Naive thymus-derived CD8-positive, alpha-beta T cell (primary cell): ENCODE measurements at places on chromosomes 5 and 9.

DNA sequence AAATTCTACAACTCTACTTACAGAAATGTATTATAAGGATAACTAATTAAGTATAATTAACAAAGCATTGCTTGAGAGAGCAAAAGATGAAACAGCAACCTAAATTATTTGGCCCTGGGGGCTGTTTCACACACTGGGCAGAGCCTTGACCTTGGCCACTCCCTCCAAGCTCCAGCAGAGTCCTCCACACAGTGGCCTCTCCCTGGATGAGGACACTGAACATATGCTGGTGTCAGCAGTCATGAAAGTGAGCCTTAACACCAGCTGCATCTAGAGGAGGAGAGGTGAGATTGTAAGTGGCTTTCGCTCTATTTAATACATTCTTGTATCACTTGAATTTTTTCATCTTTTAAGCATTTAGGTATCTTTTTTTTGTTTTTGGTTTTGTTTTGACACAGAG, 23.3 kb upstream of the ZDHHC12 start:
- DNase-seq = no peak

- no peak for DNase-seq
These were observed 193.6 kb upstream of the VCAN start for GRCh38 chr5:83277953-83278352.

GRCh38 chr5:131378721-131379541, 115.1 kb downstream of the CDC42SE2 start:
- DNase-seq = no peak

DNA sequence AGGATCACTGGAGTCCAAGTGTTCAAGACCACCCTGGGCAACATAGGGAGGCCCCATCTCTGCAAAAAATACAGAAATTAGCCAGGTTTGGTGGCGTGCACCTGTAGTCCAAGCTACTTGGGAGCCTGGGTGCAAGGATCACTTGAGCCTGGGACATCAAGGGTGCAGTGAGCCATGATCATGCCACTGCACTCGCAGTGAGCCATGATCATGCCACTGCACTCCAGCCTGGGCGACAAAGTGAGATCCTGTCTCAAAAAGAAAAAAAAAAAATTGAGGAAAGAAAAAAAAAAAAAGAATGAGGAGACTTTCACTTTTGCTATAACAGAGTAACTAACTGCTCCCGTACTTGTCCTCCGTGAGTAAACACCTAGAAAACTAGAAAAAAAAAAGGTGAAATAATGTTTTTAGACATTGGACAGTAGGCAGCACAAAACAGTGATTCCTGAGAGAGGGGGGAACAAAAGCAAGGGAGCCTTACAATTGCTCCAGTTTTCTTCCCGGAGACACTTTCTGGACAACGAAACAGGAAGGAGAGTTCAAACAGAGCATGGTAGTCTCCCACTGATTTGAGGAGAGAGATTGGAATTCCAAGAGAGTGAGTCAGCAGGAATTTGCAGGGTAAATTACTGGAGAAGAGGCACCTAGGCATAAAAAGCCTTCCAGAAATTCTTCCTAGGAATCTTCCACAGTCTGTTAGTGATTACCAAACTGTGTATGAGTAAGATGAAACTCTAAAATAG, 6.9 kb upstream of the ZBTB5 start:
- DNase-seq = no peak

DNA sequence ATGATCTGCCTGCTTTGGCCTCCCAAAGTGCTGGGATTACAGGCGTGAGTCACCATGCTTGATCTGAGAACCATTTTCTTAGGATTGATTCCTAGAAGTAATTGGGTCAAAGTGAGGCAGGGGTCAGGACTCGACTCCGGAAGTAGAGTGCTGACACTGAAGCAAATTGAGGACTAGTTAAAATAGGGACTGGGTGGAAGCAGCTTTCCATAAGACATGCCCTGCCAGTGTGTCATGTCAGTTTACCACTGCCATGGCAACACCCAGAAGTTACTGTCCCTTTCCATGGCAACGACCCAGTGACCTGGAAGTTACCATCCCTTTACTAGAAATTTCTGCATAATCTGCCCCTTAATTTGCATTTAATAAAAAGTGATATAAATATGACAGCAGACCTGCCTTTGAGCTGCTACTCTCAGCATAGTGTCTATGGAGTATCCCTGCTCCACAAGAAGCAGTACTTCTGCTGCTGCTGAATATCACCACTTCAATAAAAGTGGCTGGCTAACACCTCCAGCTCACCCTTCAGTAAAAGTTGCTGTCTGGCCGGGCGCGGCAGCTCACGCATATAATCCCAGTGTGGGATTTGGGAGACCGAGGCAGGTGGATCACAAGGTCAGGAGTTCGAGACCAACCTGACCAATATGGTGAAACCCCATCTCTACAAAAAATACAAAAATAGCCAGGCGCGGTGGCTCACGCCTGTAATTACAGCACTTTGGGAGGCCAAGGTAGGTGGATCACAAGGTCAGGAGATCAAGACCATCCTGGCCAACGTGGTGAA, 47.8 kb upstream of the JADE2 start:
- no peak for DNase-seq

DNA sequence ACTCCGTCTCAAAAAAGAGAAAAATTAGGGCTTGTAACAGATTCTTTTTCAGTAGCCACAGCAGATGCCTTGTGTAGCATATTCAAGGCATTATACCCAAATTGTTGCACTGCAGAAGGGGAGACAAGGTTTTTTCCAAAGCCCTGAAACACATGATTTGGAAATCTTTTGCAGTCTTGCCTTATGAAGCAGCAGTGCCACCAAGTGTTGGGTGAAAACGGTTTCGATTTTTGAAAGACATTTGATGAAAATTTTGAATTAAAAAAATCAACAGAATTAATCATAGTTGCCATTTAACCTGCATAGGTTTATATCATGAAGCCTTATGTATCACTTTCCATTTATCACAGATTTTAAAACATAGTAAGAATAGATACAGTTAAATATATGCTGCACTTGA, 479.5 kb downstream of the TAF11L14 start:
- DNase-seq = no peak

- DNase-seq = no peak
These were observed 122.5 kb downstream of the LHFPL2 start for GRCh38 chr5:78526049-78526525.

DNA sequence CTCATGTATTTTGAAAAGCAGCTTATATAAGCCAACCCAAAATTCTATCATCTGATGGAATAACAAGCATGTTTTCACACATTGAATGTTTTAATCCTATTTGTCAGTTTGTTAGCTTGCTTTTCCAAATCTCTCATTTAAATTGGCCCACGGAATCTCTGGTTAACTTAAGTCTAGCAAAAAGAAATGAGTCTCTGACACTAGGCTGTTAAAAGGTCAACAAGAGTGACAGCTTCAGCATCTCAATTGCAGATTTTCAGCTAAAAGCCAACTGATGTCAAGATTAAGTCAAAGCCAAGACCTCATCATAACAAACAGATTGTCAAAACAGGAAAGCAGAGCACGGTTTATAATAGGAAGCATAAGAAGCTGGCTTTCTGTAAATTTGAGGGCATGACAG, 49.4 kb upstream of the CDH9 start:
- no peak for DNase-seq

- DNase-seq = no peak
These were observed 17.2 kb downstream of the S100Z start for GRCh38 chr5:76867038-76867437.

DNA sequence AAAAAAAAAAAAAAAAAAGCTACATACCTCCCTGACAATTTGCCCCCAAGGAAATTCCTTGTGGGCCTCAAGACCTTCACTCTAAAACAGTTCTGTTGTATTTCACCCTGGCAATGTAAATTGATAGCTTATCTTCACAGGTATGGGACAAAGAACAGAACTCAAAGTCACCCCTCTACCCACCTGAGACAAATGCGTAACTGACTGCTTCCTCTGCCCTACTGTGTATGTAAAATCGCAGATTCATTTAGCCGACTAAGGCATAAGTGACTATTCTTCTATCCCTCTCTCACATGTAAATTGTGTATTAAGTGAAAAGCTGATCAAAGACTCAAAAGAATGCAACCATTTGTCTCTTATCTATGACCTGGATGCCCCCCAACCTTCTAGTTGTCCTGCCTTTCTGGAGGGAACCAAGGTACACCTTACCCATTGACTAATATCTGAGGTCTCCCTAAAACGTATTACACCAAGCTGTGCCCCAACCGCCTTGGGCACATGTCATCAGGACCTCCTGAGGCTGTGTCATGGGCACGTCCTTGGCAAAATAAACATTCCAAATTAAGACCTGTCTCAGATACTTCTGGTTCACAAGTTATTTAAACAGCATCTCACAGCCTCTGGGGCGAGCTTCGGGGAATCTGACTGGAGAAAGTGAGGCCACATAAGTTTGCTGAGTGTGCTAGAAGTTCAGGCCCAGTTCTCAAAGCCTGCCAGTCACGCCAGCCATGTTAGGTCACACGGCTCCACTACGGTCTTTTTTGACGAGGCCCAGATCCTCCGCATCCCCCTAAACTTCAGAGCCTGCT, 954 bp downstream of the TBCA start:
- peak; percentile 3 for DNase-seq

GRCh38 chr5:14574096-14574495, 7.5 kb upstream of the OTULINL start:
- no peak for DNase-seq

GRCh38 chr5:144205141-144205551, 34.5 kb downstream of the KCTD16 start:
- DNase-seq = no peak

DNA sequence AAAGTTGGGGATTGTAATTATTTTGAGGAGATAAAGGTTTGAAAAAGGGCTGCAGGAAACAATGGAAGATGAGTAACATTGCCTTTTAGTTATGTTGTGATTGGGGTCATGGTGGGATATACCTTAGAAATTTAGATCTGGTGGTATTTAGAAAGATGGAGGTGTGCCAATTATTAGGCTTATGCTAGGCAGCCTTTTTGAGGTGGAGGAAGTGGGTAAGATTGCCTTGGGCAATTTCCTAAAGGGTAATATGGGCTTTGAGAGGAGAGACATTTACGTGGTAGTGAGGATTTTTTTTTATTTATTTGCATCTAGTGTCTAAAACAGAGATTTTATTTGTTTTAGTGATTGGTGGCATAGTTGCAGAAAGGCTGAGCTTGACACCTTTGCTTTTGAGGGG, 10.5 kb downstream of the HSPA4 start:
- DNase-seq = no peak

- DNase-seq = no peak
These were observed 99.6 kb upstream of the TAF11L2 start for GRCh38 chr5:17398431-17398830.

GRCh38 chr5:112189391-112189790, 229.7 kb downstream of the EPB41L4A start:
- DNase-seq = no peak

DNA sequence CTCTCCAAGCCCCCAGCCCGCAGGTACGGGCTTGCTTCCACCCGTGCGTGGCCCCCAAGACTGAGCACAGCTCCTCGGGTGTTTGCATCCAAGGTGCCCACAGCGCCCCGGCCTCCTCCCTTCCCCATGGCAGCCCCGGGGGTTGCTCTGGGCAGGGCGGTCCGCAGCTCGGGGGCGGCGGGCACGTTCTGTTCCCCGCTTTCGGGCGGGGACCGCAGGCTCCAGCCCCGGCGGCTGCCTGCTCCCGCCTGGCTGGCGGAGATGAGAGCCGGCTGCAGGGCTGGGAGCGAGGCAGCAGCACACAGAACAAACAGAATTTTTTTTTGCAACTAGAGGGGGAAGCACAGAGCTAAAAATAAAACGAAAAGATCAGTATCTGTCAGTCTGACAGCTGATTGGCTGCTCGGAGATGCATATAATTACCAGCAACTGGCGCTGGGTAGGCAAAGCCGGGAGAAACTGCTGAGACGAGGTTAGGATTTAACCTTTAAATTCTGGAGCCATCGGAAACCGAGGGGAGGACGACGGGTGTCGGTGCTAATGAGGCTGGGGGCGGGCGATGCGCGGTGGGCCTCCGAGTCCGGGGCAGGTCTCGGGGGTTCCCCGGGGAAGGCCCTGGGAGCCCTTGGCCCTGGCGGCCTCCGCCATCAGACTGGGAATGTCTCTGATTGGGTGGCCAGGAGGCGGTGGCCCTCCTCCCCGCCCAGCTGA, 142.7 kb upstream of the IER5L start:
- peak; percentile 54 for DNase-seq

DNA sequence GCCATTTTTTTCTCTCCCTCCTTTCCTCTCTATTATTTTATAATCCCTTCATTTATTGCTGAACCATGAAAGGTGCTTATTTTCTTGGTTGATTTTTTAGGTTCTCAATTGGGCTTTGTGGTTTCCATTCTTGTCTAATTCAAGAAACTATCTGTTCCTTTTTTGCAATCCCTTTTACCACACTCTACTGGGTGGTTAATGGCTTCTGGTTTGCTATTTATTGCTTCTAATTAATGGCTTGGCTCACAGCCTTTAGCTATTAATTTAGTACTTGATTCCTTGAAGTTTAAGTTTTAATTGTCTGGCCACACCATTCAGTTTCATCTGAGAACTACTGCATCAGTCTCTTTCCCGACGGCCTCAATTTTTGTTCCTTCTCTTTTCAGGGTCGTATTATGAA, 5.6 kb downstream of the FRRS1L start:
- DNase-seq = no peak

GRCh38 chr9:106421772-106422171, 441.2 kb upstream of the ZNF462 start:
- no peak for DNase-seq

GRCh38 chr5:170538096-170538465, 34.3 kb downstream of the KCNIP1 start:
- no peak for DNase-seq

DNA sequence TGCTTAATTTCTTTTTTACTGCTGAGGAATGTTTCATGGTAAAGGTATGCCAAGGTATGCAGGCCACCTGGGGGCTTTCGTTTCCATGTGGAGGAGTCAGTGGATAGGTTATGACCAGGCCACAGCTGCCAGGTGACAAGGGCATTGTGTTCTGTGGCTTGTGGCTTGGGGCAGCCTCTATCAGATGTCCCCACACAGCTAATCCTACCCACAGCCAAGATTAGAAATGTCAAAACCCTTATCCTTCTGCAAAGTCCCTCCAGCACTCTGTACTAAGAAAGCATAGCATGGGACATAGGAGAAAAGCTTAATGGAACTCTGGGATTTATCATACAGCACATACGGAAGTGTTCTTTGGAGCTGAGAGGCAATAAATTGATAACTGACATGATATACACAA, 171.2 kb upstream of the S1PR3 start:
- DNase-seq = no peak

- no peak for DNase-seq
These were observed 103.2 kb downstream of the DPYSL3 start for GRCh38 chr5:147406636-147407035.

DNA sequence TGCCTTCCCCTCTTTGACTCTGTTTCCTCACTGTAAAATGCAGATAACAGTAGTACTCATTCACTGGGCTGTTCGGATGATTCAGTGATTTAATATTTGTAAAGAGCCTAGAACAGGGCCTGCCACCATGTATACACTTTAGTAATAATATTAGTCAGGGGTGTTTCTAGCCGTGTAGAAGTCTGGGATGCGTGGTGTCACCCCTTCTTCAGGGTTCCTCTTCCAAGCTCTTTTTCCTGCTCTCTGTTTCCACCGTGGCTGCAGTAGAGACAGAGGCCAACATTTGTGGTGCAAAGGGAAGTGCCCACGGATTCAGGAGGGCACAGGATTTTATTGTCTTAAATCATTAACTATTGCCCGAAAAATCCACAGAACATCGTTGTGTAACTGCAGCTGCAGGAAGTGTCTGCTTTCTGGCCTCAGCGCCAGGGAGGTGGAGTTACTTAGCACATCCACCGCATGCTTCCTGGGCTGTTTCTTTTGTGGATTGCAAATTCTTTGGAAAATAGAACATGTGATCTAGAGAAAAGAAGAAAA, 61.7 kb downstream of the TRIO start:
- no peak for DNase-seq
